ENCODE measurements at places on chromosomes 13 and 19.

- DNase-seq: no peak
- no peak overlapping the region for H3K4me3 ChIP-seq
- no peaks in the 10 kb centered on the region for H3K36me3 ChIP-seq
- no peaks in the 10 kb centered on the region for H3K27me3 ChIP-seq
- no peak overlapping the region for H3K27ac ChIP-seq
Observed at GRCh38 chr13:95480131-95480545, 72.4 kb upstream of the CLDN10 start.

DNA sequence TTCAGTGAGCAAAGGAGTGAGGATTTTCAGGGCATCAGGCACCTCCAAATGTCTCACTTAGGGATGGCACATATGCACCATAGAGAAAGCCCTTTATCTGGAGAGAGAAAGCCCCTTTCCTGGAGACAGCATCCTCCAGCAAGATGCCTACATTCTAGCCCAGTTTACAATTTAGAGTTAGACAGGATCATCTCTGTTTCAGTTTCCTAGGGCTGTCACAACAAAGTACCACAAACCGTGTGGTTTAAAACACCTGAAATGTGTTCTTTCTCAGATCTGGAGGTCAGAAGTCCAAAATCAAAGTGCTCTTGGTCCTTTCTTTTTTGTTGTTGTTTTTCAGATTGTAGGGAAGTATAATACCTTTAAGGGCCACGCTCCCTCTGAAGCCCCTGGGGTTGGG is 61.8 kb downstream of the MBNL2 start:
- no peaks in the 10 kb centered on the region for H3K4me1 ChIP-seq
- no peak overlapping the region for H3K27ac ChIP-seq
- H3K36me3 ChIP-seq: no peaks in the 10 kb centered on the region
- H3K4me3 ChIP-seq: no peak overlapping the region

DNA sequence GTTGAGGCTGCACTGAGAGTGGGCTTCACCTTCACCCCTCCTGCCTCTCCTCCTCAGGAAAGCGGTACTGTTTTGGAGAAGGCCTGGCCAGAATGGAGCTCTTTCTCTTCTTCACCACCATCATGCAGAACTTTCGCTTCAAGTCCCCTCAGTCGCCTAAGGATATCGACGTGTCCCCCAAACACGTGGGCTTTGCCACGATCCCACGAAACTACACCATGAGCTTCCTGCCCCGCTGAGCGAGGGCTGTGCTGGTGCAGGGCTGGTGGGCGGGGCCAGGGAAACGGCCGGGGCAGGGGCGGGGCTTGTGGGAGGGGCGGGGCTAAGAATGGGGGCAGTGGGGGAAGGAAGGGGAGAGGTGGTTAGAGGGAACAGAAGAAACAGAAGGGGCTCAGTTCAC is 7.5 kb downstream of the CYP2A13 start:
- no peak overlapping the region for H3K27ac ChIP-seq
- no peak overlapping the region for H3K4me3 ChIP-seq
- H3K36me3 ChIP-seq: no peaks in the 10 kb centered on the region
- peak; percentile 13 for DNase-seq
- no peaks in the 10 kb centered on the region for H3K4me1 ChIP-seq

GRCh38 chr19:35315883-35316282 is 13.1 kb upstream of the CD22 start:
- H3K27me3 ChIP-seq: no peaks in the 10 kb centered on the region
- H3K36me3 ChIP-seq: no peaks in the 10 kb centered on the region
- H3K4me3 ChIP-seq: no peak overlapping the region

- H3K36me3 ChIP-seq: peaks cover 18% of the 10 kb centered on the region
- peaks cover 22% of the 10 kb centered on the region for H3K4me1 ChIP-seq
- no peak overlapping the region for H3K4me3 ChIP-seq
Observed at GRCh38 chr19:41960973-41961372, 1.9 kb upstream of the RABAC1 start.

- no peaks in the 10 kb centered on the region for H3K4me1 ChIP-seq
- no peaks in the 10 kb centered on the region for H3K36me3 ChIP-seq
- H3K4me3 ChIP-seq: no peak overlapping the region
- no peak overlapping the region for H3K27ac ChIP-seq
- DNase-seq: no peak
Observed at GRCh38 chr13:112194167-112194530, 127.2 kb downstream of the SOX1 start.

All from DND-41 (cell line).